ENCODE measurements at places on chromosomes 6 and 20.

DNA sequence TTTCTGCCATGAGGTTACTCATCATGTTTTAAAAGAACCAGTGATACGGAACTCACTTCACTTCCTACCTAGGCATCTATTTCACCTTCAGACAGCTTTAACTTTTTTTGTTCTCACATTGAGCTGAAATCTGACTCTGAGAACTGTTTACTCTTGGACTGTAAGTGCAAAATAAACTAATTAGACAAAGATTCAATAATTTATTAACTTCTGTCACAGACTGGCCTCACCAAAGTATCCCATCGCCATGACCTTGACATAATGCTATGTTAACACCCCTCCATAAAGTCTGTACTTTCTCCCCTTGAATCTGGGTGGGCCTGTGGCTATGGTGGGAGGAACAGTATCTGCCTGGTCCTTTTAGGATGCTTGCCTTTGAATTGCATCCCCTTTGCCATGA is 448.1 kb downstream of the CBLN4 start:
- DNase-seq, result no peak

GRCh38 chr6:156976216-156977127 is 199.3 kb downstream of the ARID1B start:
- no peak for DNase-seq

DNA sequence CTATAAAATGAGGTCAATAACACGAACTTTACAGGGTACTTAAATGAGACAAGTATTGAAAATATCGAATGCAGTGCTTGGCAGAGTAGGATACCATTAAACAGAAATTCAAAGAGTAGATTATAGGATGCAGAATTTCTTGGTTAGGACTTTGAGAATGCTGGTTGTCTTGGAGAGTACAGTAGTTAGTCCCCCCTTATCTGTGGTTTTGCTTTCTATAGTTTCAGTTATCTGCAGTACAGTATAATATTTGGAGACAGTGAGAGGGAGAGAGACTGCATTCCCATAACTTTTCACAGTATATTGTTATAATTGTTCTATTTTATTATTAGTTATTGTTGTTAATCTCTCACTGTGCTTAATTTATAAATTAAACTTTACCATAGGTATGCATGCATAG is 290.5 kb downstream of the BTBD9 start:
- DNase-seq, result no peak

DNA sequence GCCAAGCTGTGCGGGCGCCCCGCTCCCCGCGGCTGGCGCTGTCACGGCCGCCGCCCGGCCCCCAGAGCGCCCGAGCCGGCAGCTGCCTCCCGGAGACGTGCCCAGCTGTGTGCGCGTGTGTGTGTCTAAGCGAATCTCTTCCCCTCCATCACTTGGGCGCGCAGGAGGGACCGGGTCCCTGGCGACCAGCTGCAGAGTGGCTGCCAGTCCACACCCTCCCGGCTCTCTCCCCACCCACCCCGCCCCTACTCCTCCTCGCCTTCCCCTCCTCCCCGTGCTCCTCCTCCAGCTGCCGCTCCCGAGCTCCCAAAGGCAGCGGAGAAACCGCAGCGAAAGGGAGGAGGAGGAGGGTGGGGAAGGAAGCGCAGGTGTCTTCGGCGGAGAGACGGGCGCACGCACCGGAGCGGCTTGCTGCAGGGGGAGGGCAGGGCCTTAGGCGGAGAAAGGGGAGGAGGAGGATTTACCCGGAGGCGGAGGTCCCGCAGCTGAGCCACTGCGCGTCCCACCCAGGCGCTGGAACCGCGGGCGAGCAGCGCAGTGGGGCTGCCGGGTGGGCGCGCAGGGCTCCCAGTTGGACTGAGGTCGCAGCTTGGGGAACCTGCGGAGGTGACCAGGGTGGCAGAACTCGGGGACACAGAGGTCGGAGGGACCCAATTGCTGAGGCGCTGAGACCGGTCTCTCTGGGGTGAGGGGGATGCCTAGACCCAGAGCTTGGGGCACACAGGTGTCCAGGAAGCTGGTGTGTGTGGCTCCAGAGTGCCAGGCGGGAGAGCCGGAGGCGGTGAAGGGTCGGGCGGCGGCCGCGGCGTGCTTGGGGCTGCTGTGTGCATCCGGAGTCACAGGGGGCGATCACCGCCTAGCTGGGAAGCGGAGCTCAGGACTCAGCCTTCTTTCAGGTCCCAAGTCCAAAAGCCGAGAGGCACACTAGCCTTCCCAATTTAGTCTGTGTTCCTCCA is at the start of gene HS3ST5:
Gene HS3ST5, minus strand, starts transcription at position 198 of the 956 bp plus-strand sequence. CDS start 280,178 bp downstream, outside the sequence.
- no peak for DNase-seq

- no peak for DNase-seq
Observed at GRCh38 chr6:131169613-131170012, 34.3 kb downstream of the AKAP7 start.

DNA sequence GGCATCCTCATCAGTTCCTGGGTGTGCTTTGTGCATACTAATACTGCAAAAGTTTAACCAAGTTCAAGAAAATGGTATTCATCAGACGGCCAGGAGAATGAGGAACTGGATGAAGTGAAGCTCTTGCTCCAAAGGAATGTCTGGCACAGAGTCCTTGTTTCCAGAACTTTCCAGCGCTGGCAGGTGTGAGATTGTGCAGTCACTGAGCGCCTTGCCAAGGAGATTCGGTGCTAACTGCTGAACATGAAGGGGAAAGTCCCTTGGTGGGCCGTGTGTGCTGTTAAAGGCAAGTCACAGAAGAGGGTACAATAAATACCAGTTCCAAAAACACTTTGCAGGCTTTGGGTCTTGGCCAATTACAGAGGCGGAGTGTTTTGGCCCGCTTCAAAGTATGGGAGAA is 262.3 kb upstream of the SOX4 start:
- DNase-seq, result no peak

DNA sequence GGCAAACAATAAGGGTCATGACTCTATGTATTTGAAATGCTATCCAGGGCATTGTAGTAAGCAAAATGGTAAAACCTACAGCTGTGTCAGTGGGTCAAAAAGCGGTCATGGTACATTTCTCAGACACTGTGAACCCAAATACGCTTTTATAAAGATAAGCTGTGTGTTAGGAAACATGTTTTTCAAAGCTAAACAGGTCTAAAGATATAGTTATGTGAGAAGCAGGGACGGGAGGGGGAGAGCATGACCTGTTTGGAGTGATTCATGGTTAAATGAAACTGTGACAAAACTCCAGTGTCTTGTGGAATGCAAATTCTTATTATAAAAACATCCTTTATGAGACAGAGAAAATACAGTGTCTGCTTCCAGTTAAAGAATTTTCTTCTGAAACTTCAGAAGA is 205.4 kb upstream of the BMP2 start:
- DNase-seq, result no peak

GRCh38 chr6:20364327-20364726 is 37.4 kb upstream of the E2F3 start:
- DNase-seq, result no peak

DNA sequence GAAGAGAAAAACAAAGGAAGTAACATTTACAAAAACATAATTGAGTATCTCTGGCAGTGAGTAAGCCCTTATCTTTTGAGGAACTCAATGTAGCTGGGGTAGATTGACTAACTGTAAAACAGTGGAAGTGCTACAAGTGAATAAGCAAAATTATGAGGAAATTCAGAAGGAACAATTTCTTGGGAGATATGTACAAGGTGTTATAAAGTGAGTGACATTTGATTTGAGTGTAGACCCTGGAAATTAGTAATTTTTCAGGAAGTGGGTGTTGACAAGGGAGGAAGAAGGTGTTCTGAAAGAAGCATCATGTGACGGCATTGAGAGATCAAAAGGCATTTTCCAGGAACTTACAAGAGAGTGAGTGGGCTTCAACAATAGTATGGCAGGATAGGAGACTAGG is 22.2 kb downstream of the XRN2 start:
- DNase-seq, result no peak

DNA sequence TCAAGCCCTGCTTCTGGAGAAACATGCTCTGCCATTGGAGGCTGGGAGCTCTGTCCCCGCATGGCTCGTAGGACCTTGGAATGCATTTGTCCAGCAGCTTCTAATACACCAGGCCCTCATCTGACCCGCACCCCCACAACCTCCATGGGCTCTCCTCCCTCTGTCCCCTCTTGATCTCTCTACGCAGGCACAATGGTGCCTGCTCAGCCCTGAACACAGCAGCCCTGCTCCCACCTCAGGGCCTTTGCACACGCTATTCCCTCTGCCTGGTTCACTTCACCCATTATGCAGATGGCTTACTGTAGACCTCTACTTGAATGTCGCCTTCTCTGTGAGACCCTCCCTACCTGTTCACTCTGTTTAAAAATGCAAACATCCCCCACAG is 27.0 kb upstream of the PTGIS start:
- no peak for DNase-seq

GRCh38 chr6:44730771-44731391 is 343.4 kb downstream of the CDC5L start:
- no peak for DNase-seq

DNA sequence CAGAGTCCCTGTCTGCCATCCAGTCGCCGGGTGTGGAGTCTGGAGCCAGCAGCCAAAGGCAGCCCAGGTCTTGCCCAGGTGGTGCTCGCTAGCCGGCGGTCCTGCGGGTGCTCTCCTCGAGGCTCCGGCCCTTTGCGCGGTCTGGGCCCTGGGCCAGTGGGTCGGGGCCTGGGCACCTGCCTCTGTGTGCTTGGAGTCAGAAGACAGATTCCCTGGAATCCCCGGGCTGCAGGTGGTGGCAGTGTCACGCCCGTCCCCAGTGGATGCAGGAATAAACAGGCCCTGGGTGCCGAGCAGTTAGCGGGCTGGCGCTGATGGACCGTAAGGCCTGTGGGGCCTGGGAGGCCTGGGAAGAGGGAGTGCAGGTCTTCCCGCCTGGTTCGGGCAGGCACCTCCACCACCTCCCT is 5.3 kb downstream of the SS18L1 start:
- no peak for DNase-seq

DNA sequence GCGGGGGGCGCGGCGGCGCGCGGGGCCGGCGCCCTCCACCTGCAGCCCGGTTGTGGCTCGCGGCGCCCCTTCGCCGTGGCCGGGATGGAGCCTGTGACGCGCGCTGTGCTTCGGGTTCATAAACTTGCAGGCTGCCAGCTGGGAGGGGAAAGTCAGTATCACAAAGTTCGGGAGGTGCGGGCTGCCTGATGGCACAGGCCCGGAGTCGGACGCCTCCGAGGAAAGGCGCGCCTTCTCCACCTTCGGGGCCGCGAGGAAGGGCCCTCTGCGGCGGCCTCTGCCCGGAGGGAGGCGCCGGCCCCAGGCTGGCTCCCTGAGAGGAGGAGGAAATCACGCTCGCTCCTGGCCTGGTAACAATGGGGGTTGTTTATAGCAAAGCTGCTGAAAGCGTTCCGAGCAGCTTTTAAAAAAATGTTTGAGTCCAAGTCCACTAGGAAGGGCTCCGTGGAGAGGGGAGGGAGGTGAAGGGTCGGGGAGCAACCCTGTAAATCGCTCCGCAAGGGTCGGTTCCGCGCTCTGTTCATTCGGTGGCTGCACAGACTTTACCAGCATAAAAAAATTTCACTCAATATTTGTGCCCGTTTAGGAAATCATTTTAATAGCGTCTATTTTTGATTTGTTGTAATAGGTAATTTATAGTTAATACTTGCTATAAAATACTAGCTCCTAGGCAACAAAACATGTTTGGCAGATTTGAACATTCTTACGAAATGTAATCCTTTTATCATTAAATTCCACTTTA is 1.0 kb downstream of the AFDN start:
- no peak for DNase-seq

DNA sequence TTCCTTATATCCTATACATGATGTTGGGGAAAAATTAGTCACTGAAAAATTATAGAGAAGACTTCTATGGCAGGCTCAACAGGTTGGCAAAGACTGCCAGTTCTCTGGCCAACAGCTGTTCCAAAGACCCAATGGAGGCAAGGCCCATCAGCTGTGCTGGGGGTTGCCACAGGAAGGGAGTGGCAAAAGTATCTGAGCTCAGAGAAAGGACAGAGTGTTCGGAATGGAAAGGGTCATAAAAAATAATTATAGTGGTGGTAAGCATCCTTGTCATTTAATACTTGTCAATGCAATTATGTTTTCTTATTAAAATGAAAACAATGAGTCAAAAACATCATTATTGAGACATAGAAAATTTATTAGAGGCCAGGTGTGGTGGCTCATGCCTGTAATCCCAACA is 36.1 kb downstream of the FASTKD5 start:
- no peak for DNase-seq
